NB4 (cell line): ENCODE measurements at places on chromosomes 13 and 19.

DNA sequence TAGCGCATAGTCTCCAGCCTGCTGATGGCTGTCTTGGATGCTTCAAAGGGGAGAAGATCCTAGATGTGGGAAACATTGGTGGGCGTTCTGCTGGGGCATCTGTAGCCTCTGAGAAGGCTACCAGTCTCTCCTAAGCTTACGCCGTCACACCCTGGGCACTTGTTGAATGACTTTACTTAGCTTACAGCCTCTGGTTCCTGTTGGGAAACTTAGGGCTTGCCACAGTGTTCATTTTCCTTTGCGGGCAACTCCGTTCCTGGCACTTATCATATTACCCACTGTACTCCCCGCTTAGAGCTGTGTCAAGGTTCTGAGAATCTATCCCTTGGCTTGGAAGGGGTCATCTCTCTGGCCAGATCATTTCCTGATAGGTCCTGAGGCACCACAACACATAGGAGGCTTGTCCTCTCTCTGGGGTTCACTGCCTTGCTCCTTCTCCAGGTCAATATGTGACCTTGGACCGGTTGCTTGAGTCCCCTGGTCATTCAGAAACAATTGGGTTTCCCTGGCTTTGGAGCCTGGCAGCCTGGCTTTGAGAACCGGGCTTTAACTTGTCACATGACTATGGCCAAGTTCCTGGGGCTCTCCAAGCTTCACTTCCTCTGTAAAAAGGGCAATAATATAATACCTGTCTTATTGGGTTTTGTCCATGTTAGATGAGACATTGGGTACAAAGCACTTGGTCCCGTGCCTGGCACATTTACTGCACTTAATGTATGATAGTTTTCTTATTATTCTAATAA lies 20.5 kb upstream of the ALOX5AP start:
- DNase-seq = no peak

DNA sequence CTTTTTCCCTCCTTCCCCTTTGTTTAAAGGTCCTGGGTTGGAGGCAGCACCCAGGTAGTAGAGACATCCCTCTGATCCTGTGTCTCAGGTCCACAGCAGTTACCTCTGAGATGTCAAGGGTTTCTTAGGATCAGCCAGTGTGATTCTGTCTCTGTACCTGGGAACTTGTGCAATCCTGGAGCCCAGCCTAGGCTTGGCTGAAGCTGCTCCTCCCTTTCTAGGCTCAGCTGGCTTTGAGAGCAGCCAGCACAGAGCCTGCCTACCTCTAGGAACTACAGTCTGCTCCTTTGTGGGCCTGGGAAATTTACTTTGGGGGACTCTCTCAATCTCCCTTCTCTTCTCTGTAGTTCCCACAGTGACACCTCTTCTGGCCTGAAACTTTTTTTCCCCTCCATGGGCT lies 171.6 kb downstream of the MTUS2 start:
- DNase-seq = no peak

GRCh38 chr13:32362574-32362973 lies 47.3 kb downstream of the BRCA2 start:
- peak; percentile 90 for DNase-seq

DNA sequence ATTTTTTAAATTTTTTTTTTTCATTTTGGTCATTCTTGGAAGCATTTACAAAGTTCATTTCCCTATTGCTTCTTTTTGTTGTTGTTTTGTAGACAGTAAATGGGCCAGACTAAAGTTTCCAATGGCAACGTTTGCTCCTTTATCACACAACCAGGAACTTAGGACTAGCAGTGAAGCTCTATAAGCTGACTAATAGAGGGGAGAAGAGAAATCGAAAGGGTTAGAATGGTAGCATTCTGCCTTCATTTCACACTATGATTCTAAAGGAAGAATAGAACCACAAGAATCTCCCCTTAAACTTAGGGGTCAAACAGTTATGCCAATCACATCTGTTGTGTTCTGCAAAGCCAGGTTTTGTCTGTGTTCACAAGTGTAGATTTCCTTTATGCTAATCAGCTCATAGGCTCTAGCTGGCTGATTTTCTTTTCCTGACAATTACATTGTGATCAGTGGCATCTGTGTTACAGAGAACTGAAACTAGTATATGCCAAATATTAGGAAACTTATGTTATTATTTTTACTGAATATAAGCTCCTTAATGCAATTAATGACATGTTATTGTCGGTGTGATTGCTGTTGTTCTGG lies 467.3 kb downstream of the DACH1 start:
- DNase-seq = no peak

GRCh38 chr19:5498830-5499550 lies 43.8 kb downstream of the ZNRF4 start:
- DNase-seq = no peak

- no peak for DNase-seq
Observed at GRCh38 chr13:27699952-27700351, 78.3 kb downstream of the POLR1D start.

- DNase-seq = no peak
Observed at GRCh38 chr19:37930416-37930815, 23.4 kb downstream of the SIPA1L3 start.

DNA sequence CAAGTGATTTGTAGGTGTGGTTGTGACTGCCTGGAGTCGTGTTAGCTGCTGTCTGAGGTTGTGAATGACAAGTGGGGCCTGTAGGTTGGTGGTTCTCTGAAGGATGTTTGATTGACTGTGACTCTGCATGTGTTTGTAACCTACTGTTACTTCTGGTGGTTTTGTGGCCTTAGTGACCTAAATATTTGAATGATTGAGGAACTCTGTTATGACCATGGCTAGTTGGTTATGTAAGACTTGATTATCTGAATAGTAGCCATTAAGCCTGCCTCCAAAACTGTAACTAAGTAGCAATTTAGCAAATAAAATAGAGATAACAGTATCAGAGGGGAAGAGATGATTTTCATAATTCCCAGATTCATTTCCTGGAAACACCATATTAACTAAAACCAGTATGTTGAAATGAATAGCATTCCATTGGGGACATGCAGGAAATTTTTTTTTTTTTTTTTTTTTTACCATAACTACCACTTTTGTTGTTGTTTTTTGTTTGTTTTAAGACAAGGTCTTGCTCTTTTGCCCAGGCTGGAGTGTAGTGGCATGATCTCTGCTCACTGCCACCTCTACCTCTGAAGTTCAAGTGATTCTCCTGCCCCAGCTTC lies 865 bp downstream of the ZNF382 start:
- DNase-seq = no peak

DNA sequence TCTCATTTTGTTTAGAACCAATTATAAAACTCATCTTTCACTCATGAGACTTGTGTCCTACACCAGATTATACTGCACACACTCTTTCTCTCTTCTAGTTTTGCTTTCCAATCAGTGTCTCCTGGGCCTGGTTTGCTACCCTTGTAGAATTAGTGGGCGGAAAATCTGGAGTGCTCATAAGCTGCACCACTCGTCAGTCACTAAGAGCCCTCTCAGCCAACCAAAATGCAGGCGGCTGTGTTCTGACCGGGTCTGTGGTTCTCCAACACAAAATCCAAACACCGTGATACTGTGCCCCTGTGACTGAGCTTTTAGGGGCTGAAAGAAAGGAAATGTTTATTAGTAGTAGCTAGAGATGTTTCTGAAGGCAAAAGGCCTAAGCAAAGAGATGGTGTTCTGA lies 83.7 kb upstream of the OBI1 start:
- no peak for DNase-seq

- no peak for DNase-seq
Observed at GRCh38 chr13:39016087-39016486, 21.8 kb downstream of the PROSER1 start.

- DNase-seq = peak; percentile 65
Observed at GRCh38 chr19:33771384-33772101, 25.1 kb upstream of the KCTD15 start.

DNA sequence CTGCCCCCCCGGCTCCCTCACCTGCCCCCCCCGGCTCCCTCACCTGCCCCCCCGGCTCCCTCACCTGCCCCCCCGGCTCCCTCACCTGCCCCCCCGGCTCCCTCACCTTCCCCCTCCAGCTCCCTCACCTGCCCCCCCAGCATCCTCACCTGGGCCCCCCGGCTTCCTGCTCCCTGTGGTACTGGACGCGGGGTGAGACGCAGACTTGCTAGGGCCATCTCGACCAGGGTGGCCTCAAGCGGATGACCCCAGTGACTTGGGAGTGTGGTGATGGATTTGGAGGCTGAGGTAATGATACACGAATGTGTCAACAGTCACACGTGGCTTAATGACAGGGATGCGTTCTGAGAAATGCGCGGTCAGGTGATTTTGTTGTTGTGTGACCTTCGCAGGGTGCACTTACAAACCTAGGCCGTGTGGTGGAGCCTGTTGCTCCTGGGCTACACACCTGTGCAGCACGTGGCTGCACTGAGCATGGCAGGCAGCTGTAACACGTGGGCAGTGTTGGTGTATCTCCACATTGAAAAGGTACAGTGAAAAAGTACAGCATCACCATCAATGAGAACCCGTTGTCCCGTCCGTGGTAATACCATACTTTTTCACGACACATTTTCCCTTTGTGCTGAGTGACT lies 197.8 kb downstream of the TEX29 start:
- no peak for DNase-seq

DNA sequence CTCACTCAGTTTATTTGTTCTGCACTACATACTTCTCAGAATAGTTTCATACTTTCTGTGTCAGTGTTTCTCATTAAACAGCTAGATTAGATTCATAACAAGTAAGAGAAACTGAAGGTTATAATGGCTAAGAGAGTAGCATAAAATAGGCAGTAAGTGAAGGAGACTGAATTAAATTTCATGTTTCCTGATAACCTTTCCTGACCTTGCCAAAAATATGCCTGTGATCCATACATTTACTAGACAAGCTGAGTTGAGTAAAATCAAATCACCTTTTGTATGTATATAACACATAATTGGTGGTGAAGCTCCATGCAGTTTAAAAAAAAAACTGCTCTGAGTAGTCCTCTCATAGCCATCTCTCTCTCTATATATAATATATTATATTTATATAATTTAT lies 545.3 kb upstream of the PCDH20 start:
- DNase-seq = no peak

DNA sequence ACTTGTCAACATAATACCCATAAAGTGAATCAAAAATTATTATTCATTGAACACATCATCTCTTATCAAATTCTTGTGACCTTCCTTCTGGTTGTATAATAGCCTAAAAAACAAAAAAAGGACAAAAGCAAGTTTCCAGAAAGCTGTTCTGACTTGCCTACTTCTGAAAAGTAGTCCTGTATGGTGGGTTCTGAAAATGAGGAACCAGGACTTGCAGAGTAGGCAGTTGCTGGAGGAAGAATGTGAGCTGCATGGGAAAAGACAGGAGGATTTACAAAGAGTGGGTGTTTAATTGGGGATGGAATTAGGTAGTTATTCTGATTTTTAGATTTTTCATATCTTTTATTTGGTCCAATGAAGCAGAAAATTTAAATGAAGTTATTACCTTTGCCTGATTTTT lies 56.7 kb downstream of the RCBTB2 start:
- DNase-seq = peak; percentile 39
